ENCODE measurements at places on chromosomes 4 and X. TPM values are rescaled to one million over a fixed set of nuclear protein-coding genes. Genes with fewer than 3 reads are reported as not detected.

The BTK gene
- total RNA-seq = 193 TPM

The SEPTIN11 gene
- 22.4 TPM for total RNA-seq

The CTAG1A gene
- total RNA-seq = not detected

The FGFBP2 gene
- 0.20 TPM for total RNA-seq

The FRG2 gene
- total RNA-seq = not detected

The AR gene
- total RNA-seq = not detected

The SPANXA1 gene
- total RNA-seq = not detected

The MSX1 gene
- not detected for total RNA-seq

The TEX13B gene
- total RNA-seq = not detected

The MAGEA8 gene
- total RNA-seq = not detected
